NCI-H187 (cell line): ENCODE measurements at places on chromosomes 5 and 9.

DNA sequence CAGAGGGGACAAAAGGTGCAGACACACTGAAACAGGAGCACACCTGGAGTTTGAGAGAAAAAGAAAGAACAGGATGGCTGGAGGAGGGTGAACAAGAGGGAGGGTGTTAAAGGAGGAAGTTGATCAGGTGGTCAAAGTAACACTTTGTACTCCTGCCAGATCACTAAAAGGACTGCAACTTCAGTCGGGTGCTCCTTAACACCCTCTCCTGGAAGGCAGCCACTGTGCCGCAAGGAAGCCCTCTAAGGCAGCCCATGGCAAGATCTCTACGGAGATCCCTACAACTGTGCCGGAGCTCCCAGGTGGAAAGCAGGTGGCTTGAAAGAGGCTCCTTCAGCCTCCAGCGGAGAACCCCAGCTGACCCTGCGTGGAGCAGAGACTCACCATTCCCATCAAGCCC, 124.4 kb upstream of the MSX2 start:
- DNase-seq: no peak

- DNase-seq: no peak
These were observed 9.9 kb upstream of the PLEKHG4B start for GRCh38 chr5:82097-82496.

GRCh38 chr5:8598996-8599395, 730.0 kb downstream of the MTRR start:
- DNase-seq: no peak

DNA sequence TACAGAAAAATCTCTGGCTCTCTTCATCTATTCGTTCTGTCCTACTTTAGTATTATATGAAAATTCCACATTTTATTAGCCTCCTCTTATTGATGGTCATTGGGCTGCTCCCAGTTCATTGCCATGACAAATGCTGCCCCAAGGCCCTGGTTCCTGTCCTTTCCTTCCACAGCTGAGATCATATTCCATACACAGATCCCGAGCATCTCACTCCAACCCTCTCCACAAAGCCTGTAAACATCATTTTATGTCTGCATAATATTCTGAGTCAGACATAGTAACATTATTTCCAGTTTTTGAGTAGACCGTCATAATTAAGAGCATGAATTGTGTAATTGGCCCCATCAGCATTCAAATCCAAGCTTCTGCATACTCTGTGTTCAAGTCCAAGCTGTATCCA, 86.3 kb downstream of the MVB12B start:
- no peak for DNase-seq

DNA sequence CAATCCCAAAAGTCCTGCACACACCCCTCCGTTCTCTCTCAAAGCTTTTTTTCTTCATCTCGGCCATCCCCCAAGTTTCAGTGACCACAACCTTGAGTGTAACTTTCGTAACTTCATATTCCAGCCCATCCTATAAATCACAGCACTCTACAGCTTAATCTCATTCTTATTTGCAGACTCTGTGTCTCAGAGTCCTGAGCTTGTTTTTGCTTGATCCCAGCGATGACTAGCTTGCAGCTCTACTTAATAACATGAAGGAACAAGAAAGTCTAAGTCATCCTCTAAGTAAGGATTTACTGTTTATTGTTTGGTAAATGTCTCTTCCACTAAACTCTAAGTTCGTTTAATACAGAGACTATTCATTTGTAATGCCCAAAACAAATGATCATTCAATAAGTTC, 2.6 kb upstream of the SPDL1 start:
- no peak for DNase-seq

GRCh38 chr9:20865347-20865746, 166.1 kb downstream of the HACD4 start:
- DNase-seq: no peak

DNA sequence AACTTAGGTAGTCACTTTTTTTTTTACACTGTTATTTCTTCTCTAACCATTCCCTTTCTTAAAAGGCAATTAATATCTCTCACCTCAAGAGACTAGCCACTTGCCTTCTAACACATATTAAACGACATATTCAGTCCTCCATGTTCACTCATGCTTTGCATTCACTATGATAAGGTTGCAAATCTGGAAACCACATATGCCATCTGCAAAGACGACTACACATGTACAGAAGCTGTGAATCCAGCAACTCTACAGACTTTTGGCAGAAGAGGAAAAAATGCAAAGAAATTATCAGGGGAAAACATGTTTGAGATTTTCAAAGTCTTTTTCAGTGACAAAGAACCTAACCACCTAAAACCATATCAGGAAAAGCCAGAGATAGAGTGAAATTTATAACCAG, 112.1 kb downstream of the EPB41L4A start:
- no peak for DNase-seq

GRCh38 chr5:146059460-146060220, 45.7 kb downstream of the PLAC8L1 start:
- DNase-seq: no peak

DNA sequence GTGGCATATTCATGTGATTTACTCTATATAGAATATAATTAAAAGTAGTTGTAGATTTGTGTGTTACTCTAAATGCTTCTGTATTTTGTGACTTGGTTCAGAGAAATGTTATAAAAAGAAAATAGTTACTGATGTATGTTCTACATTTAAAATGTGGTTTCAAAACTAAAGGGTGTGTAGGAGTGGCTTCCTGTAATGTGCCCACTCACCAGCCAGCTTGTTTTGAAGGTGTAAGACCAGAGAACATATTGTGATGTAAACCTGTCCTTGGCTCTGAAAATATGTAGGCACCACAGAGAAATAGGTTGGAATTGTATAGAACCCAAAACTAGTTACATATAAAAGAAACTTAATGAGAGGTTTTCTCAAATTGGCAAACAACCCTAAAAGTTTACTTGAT, 51.2 kb upstream of the ARRDC3 start:
- DNase-seq: no peak

GRCh38 chr5:138844125-138844461, 31.0 kb downstream of the LRRTM2 start:
- no peak for DNase-seq

DNA sequence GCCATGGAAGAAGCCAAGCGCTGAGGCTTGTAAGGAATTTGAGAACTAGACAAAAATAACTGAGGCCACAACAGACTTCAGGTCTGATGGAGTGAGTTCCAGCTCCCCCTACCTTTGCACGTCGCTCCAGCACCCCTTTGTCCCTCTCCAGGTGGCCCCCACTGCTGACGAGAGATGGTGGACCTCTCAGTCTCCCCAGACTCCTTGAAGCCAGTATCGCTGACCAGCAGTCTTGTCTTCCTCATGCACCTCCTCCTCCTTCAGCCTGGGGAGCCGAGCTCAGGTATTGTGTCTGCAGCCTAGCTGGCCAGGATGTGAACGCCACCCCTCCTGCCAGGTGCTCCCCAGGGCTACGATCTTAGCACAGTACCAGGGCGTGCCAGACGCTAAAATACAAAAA, 5.2 kb downstream of the BTNL9 start:
- DNase-seq: no peak

DNA sequence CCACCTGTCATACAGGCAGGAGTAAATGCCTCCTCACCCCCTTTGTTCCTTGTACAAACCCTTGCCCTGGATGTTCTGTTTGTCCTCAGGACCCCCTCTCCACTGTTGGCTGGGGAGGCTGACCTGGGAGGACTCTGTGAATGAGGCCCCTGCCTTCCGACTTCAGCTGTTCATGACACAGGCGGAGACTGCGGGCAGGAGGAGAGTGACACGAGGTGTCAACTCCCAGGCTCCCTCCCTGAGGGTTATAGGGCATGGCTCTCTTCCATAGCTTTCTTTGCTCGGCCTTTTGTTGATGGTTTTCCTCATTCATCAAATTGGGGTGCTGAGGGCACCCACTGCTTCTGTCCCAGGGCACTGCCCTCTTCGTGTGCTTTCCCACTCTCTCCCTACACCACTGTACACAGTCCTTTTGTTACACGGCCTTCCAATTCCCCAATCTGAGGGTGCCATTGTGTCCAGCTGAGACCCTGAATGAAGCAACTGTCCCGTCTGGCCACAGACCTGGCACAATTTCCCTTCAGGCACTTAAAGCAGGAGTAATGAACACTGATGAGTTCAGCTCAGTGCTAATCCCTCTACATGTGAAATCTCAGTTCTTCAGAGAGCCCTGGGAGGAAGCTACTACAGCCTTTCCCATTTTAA, 33.8 kb downstream of the KCNIP1 start:
- DNase-seq: no peak

DNA sequence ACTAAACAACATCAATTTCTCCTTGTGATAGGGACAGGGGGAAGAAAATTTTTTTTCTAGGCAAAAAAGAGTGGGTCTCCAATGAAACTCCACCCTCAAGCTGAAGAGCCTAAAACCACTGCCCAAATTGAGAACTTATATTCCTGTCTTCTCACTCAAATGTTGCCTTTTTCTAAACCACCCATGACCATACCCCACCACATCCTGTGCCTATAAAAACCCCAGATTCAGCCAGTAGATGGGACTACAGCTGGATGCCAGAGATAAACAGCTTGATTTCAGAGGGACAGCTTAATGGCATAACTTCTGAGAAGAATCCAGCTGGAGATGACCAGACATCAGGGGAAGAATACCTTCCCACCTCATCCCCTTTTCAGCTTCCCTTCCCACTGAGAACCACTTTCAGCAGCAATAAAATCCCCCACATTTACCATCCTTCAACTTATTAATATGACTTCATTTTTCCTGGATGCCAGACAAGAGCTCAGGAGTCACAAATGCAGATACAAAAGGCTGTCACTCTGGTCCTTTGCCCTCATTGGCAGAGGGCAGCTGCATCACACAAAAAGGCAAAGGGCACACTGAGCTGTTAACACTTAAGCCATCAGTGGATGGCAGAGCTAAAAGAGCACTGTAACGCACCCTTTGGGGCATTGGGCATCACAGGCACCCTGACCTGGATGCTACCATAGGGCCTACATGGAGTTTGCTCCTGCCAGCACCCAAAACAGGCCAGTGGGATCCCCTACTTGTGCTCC, 972.5 kb upstream of the CTNND2 start:
- no peak for DNase-seq

- peak; percentile 70 for DNase-seq
These were observed 596 bp upstream of the CDC37L1 start for GRCh38 chr9:4678679-4679267.

- DNase-seq: no peak
These were observed 43.7 kb downstream of the OR2V1 start for GRCh38 chr5:181087309-181087708.

DNA sequence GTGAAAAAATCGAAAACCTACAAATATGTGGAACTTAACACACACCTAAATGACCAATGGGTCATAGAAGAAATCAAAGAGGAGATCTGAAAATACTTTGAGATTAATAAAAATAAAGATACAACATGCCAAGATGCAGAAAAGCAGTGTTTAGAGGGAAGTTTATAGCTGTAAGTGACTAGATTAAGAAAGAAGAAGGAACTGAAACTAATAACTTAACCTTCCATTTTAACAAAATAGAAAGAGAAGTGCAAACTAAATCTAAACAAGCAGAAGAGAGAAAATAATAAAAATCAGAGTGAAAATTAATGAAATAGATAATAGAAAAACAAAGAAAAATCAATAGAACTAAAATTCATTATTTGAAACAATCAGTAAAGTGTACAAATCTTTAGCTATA, 103.0 kb upstream of the MAMDC2 start:
- no peak for DNase-seq

GRCh38 chr5:141814064-141814964, 63.9 kb downstream of the PCDH1 start:
- peak; percentile 15 for DNase-seq

GRCh38 chr5:133612249-133612860, at the start of gene FSTL4:
TSS of gene FSTL4 (minus strand) at chr5:133612541.
- DNase-seq: no peak

GRCh38 chr5:128192368-128192767, 108.8 kb downstream of the SLC12A2 start:
- no peak for DNase-seq

DNA sequence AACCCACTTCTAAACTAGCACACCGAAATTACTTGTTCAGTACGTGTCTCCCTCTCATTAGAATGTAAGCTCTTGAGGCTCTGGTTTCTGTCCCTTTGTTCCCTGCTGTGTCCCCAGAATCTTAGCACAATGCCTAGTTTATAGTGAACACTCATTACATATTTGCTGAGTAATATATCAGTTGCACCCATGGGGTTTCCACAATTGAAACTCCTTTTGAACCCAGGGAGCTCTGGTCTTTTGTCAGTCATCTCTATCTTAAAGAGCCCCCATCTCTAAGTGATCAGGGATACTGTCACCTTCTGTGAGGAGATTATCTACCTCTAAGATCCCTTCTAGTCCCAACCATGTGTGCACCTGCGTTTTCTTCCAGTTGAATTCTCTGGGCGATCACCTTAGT, 12.8 kb downstream of the CAMK4 start:
- no peak for DNase-seq

DNA sequence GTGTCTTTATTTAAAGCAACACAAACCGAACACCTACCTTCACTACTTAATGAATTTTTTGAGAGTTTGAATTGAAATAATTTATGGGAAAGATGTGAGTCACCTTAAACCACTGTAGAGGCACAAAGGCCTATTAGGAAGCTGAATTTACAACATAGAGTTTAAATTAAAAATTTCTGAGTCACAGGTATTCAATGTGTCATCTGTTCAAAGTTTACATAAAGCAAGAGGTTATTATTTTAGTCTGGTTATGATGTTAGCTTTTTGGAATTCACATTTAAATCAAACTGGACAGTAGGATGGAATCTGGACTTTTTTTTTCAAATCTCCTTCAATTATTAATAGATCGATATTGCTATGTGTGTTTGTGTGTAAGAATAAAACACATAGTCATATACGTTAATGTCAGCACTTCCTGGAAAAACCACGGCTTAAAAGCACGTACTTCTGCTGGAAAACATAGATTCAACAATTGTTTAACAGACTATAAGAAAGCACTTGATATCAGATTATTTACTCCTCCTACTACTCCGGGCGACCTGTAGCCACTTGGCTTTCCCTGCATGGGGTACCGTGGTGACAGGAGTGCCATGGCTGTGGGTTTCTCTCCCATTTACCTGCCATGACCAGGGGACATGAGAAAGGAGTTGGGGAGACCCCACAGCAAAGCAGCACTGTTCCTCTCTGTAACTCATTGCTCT, 638.6 kb downstream of the SEMA5A start:
- no peak for DNase-seq

- no peak for DNase-seq
These were observed 6.1 kb downstream of the IRX4 start for GRCh38 chr5:1876660-1877064.
